GM12864 (cell line): ENCODE measurements at places on chromosomes 5 and 9.

- peak; percentile 85 for DNase-seq
Observed at GRCh38 chr5:173743641-173744343, 127.3 kb upstream of the BOD1 start.

- peak; percentile 19 for DNase-seq
Observed at GRCh38 chr5:75993183-75993582, 90.0 kb upstream of the SV2C start.

DNA sequence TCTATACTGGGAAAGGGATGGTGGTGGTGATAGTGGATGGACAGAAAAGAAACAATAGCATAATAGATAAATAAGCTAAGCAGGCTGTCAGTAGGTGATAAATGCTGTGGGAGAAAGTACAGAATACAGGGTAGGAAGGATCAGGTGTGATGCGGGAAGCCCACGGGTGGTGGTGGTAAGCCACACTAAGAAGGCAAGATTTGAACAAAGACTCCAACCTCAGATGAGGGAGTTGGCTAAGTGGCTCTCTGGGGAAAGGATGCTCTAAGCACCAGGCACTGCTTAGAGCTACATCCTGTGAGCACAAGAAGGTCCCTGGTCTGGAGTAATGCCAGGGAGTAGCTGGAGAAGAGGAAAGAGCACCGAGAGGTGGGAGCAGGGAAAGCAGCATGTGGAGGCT, 151.6 kb upstream of the KLF9 start:
- no peak for DNase-seq

DNA sequence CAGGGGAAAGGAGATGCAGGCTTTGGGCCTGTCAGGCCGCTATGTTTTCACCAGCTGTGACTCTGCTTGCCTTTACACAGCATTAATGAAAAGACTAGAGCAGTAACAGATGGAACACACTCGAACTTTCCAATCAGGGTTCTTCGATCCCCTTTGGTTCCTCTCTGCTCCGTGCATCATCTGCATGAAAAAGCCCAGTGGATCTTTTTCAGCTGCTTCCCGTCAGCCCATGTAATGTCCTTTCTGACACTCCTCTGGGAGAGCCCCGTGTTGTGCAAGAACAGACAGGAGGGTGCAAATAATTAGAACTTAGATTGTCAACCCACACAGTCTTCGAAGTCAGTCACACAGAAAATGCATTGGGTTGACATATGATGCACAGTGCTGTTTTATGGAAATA, 448.9 kb upstream of the ZNF462 start:
- DNase-seq = no peak

DNA sequence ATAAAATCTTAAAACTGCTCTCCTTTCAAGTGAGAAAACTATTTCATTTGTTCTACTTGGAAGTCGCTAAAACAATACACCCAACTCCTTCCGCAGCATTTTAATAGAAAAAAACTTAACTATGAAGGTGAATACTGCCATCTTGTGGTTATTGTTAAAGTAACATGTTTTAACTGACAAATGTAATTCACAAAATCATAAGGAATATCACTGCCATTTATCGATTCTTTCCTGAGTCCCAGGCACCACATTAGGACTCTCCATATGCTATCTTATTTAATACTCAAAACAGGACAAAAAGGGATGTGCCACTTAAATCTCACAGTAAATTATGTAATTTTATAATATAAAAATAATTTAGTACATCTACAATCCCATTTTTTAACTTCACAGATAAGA, 130.5 kb upstream of the ITGA1 start:
- DNase-seq = peak; percentile 3

- DNase-seq = no peak
Observed at GRCh38 chr9:6415266-6415665, 2.3 kb downstream of the UHRF2 start.

DNA sequence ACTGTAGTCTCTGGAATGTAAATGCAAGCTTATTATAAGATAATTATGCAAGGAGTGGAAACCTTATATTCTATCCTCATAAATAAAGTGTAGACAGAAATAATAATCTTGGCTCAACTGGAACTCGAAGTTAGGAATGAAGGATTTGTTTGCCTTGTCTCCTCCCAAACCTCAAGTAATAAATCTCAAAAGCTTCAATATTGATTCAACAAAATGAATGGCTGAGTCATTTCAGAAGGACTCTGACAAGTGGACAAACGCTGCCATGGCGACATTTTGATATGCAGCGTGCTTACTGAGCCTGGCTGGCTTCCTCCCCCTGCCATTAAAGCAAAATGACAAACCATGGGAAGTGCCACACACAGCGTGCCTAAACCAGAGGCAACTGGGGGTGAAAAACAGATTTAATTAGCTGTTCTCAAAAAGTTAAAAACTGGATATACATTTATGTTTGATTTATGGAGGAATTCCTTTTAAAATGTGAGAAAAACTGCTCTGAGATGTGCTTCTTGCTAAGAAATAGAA, 10.5 kb upstream of the ADGRV1 start:
- DNase-seq = no peak

- no peak for DNase-seq
Observed at GRCh38 chr5:17314907-17315471, 97.6 kb downstream of the BASP1 start.

- no peak for DNase-seq
Observed at GRCh38 chr5:19874811-19875210, 113.2 kb downstream of the CDH18 start.

GRCh38 chr9:132040808-132041207, 38.9 kb downstream of the MED27 start:
- no peak for DNase-seq

GRCh38 chr5:147234239-147234824, 494 bp upstream of the STK32A start:
- no peak for DNase-seq

DNA sequence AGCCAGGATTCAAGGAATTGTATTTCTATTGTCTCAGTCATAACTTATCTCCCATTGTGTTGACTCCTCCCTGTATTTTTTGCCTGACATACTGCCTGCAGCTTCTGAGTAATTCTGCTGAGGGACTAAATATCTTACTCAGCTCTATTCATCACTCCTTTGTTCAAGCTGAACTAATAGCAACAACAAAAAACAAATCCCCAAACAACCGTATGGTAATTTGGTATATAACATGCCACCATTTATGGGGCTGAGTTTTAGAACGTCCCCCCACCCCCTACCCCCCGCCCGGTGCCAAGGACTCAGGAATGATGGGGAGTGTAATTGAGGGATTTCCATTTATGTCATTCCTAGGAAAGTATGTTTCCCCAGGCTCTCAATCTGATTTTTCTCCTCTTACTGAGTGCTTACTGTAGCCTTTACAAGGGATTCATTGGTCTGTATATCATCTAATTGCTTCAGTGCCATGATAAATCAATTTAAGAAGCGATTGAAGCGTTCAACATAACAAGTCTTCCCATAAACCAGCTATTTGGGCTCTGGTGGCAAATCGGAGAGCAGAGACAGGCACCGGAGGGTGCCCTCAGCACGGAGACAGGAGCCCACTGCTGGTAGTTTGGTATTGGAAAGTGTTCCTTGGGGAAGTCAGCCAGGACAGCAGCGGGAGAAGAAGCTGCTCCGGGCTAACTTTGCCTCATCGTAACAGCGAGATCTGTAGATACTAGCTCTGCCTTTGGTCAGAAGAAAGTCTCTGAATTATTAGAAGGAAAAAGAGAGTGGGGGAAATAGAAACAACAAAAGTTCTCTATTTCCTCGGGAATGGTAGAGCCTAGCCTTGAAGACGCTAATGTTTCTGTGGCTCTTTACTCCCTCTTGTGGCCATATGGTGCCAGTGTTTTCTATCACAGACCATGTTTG, 40.7 kb upstream of the HSD17B4 start:
- DNase-seq = no peak

GRCh38 chr9:24293386-24293785, 252.3 kb downstream of the IZUMO3 start:
- DNase-seq = no peak

GRCh38 chr5:141560725-141561483, 57.9 kb downstream of the DIAPH1 start:
- no peak for DNase-seq

DNA sequence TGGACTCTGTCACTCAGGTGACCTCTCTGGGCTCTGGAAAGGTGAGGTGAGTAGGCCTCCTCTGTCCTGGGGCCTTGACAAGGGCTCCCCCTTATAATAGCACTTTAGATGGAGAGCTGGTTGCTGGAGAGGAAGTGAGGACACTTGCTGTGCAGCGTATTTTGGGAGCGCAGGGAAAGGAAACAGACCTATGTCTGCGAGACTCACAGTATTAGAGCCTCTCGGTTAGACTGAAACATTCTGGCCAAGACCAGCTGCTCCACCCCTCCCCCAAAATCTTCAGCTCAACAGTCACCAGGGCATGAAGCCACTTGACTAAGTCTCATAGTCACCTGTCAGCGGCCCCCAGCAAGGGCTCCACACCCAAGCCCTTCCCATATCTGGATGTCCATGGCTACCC, 213.6 kb downstream of the AGTPBP1 start:
- DNase-seq = no peak

DNA sequence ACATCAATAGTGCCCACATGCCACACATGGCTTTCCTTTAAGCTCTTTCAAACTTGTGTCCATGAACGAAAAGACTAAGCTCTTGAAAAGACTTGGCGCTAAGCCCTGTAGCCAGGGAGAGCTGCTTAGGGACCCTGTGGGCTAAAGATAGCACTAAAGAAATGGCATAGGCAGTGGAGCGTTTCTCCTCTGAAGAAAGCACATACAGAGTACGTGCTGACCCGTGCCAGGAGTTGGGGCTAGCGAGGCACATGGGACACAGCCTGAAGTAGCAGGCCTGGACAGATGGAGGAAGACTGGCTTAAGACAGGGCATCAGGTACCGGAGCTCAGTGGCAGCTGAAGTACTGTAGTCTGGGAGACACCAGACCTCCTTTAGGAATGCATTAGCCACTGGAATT, 39.7 kb downstream of the ADGRV1 start:
- no peak for DNase-seq

GRCh38 chr9:126058591-126058990, 268.0 kb upstream of the MVB12B start:
- DNase-seq = no peak

DNA sequence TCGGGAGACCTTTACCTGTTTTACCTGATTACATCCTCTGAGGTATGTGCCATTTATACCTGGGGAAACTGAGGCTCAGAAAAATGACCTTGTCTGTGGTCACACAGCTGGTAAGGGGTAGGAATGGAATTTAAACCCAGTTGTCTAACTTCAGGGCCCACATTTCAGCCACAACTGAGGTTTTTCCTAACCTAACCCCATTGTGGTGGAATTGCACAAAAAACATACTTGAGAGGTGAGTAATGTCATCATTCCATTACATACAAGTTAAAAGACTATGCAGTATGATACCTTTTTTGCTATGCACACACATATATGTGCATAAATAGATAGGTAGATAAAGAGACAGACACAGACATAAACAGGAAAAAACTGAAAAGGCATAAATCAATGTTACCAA, 14.1 kb downstream of the FGF1 start:
- no peak for DNase-seq

DNA sequence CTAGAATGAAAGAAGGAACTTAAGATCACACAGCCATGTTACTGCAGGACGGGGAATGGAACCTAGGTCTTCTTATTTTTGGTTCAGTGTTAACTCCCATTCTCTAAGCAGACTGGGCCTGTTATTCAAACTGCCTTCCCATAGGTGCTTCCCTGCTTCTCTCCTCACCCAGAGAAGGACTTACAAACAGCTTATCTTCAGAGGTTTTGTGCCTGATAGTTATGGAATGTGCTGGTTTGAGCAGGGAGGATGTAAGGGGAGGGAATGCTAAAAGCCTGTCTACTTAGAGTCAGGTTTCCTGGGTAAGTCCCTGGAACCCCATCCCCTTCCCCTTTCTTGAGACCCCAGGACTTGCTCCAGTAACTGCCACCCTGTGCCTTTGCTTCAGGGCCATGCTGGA, 4.2 kb upstream of the PSMD5 start:
- no peak for DNase-seq

DNA sequence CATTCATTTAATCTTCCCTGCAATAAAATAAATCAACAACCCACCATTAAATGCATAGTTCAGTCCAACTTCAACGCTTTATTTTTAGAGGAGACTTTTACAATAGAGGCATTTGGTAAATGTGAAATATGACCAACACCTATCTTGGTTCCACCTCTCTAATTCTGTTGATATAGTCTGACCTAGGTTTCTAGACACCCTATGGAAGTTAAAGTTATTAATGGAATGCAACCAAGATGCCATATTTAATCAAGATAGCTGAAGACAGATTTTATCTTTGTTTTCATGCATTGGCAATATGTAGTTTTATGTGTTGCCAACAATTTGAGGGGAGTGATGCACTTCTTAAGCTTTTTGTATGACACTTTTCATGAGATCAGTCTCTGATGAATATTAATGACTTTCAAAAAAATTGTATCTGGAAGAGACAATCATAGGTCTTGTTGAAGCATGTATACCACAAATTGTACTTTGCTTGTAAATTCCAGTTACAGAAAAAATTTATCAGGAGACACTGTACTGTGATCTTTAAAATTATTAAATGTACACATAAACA, 101.7 kb upstream of the IFNK start:
- no peak for DNase-seq

- no peak for DNase-seq
Observed at GRCh38 chr9:92146610-92147009, 31.4 kb upstream of the SPTLC1 start.

DNA sequence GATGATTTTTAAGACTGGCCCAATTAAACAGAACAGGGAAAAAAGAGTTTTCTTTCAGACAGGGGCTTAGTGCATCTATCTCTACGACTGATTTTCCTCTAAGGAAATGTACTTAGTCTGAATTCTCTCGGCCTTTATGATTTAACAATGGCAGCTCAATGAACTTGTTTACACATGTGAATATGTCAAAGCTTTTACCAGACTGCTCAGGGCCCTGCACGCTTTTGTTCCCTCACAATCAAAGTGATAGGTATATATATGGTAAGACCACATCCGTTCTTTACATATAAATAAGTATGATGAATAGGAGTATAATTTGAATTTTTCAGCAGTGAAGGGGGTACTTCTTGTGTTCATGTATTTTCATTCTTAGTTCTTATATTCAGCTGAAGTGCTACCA, 27.6 kb downstream of the LEAP2 start:
- DNase-seq = no peak
